Upper lobe of right lung (tissue), 1 donor: ENCODE measurements at places on chromosomes 7 and 10. TPM values are rescaled to one million over a fixed set of nuclear protein-coding genes. Genes with fewer than 3 reads are reported as not detected.

- peak; percentile 52 for DNase-seq
Observed at GRCh38 chr7:157497744-157498651, 161.2 kb downstream of the DNAJB6 start.

DNA sequence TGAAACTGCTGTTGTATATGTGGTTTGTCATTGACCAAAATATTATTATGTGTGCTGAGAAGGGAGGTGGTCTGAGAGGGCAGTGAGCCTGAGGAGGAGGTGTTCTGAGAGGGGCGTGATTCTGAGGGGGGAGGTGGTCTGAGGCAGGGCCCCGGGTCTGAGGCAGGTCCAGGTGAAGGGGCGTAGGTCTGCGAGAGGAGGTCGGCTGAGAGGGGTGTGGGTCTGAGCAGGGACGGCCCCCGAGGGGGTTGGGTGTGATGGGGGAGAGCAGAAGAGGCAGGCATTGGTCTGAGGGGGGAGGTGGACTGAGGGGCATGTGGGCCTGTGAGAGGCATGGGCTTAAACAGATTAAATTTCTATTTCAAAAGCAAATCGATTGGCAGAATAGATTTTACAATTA is 32.4 kb downstream of the AKR1C4 start:
- DNase-seq = no peak

DNA sequence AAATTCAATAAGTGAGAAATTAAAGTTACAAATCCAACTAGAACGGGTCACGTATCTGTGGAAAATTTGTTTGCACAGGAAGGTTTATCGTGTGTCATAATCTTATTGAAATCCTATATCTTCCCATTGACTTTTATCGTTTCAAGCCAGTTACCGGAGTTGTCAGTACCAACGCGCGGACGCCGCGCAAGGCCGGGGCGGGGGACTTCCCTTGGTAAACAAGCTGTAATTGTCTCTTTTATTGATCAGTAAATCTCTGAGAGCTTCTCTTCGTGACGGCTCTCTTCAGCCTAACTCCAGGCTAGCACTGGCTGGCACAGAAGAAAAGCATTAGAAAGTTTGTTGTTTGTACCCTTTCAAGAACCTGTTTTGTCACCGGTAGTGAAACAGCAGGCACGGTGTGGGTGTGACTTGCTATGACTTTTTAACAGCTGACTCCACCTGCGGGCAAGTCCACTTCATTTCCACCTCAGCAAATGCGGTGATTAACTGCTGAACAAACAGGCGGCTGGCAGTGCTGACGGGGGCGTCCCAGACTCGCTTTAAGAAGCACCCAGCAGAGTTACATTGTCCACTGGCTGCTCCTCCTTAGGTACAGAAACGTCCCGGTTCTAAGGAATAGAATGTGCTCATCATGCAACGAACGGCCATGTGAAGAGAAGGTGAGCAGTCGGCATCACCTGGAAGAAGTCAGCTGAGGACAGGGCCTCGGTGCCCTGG is 215.8 kb downstream of the MAD1L1 start:
- DNase-seq = no peak

- DNase-seq = no peak
Observed at GRCh38 chr7:98297626-98298286, 16.3 kb downstream of the BRI3 start.

Gene SUN3
- total RNA-seq = not detected

Gene AIFM2
- total RNA-seq = 15.4 TPM

Gene SLC18A2
- 5.2 TPM for total RNA-seq

- DNase-seq = no peak
Observed at GRCh38 chr7:15725051-15725450, 38.6 kb upstream of the MEOX2 start.

DNA sequence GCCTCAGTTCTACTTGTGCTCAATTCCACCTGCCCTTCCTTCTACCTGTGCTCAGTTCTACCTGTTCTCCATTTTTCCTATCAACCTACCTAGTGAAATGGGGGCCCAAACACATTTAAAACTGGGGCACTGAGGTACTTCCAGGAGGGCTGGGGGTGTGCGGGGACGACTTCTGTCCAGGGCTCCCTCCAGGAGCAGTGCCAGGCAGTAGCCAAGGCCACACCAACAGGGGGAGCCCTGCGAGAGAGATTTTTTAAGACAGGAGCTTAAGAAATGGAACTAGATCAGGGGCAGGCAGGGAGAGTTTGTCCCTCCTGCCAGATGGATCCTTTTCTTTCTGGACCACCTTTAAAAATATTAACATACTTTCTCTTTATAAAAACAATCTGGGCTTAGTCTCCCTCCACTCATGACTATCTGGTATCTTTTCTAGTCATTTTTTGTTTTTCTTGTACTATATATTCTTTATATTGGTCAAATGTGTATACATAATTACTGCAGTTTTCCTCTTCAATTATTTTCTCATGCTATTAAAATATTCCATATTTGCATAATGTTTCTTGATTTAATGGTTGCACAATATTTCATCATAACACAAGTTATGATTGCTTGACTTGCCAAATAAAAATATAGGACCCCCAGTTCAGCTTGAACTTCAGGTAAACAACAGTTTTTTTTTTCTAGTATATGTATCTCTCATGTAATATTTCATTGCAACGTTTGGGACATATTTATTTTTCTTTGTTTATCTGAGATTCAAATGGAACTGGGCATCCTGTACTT is 47.3 kb upstream of the INSYN2A start:
- no peak for DNase-seq

- no peak for DNase-seq
Observed at GRCh38 chr7:22317632-22318031, 39.3 kb downstream of the RAPGEF5 start.

DNA sequence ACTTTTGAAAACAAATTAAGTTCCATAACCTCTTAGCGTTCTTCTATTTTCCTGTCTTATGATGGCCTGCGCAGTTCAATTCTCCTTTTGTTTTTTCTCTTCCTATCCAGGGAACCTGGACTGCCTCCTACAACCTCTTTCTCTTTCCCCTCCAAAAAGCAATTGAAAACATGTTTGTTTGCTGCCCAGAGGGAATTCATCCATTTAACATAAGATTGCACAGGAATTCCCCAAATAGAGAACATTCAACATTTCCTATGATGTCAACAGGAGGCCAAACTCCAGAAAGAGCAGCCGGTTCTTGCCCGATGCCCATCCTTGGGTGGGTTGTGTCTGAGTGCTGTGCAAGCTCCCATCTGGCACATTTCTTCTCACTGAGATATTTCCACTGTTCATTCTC is 94.2 kb upstream of the NRP1 start:
- DNase-seq = no peak

Gene WDFY4
- 26.5 TPM for total RNA-seq

Gene SCART1
- 2.6 TPM for total RNA-seq

DNA sequence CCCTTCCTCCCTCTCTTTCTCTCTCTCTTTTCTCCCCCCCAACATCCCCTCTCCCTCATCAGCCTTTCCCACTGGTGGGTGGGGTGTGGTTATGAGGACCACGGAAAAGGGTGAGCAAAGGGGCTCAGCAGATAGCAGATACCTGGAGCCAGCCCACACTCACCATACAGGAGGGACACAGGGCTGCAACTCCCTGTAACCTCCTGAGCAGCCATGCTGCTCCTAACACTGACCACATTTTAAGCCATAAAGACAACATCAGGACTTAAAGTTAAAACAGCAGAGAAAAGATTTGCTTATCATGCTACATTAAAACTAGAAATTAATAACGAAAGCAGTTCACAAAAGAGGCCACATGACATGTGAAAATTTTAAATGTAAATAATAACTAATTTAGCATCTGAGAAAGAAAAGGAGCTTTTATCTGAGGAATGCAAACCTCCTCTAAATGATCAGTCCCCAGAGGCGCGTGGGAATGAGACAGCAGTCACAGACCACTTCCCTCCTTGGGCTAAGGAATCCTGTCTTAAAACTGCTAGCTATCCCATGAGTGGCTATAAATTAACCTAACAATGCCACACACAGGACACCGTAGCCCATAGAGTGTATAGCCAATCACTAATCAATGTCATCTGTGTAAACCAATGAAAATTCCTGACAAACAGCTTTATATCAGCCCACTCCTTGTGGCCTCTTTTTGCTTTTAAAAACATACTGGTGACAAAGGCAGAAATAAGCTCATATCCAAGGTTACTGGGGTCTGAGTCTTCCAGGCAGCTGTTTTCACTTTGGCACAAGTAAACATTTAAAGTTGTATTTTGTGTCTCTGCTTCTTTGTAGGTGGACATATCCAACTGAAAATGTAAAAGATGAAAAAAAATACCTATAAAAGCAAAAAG is 33.3 kb downstream of the PKD1L1 start:
- no peak for DNase-seq

DNA sequence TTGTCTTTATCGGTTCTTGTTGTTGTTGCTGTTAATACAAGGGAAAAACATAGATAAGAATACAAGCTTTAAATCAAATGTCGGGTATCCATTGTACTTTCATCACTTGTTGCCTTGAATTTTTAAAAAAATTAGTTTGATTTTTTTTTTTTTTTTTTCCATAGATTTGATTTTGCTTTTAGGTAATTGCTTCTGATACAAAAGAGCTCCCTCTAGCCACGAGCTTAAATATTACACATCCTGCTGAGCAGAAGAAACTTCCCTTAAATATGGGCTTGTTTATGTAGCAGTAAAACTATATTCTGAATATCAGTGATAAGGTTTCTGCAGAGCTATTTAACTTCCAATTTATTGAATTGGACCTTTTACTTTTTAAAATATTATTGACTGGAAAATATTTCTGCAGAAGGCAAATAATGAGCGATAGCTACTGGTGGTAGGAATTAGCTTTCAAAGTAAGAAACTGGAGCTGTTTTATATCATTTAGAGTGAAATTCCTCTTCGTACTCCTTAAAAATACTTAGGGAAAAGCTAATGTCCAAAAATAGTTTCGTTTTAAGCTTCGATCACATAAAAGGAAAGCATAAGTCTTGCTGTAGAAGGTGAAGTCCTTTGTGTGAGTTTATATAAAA is 216.9 kb downstream of the POLR1F start:
- DNase-seq = no peak

GRCh38 chr10:78749200-78749599 is 319.6 kb upstream of the ZMIZ1 start:
- DNase-seq = no peak

Gene RNF133
- 1.2 TPM for total RNA-seq

Gene PCLO
- total RNA-seq = 5.3 TPM
